NCI-H446 treated with DMSO at 0.1 percent for 48 hours (cell line): ENCODE measurements at places on chromosomes 13 and 19.

GRCh38 chr19:51016798-51017683 lies 2.5 kb downstream of the KLK10 start:
- DNase-seq: no peak

DNA sequence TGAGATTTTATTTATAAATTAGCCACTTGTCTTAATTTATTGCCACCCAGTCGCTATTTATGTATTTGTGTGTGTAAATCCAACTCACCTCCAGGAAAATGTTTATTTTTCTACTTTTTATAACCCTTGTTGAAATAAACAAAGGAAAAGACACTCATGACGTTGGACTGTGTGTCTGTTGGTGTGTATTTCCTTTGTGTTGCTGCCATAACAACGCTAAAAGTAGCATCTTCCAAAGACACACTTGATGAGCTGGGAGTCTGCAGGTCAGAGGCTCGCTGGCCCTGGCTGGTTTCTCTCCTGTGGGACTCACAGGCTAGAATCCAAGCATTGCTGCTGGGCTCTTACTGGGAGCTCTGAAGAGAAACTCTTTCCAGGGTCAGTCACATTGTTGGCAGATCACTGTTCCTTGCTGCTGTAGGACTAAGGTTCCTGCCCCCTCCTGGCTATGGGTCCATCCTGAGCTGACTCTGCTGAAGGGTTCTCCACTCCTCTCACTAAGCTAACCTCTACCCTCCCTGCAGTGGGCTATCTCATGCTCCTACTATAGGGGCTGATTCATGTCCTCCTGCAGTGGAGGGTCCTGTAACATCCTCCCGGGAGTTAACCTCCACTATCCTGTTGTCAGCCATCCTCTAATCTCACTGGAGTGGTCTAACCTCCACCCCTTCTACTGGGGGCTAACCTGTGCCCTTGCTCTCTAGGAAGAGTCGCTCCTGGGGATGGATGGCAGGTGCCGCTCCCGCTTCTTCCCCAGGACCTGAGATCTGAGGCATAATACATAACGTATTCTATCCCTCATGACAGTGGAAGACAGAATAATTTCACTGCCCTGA lies 2.1 kb downstream of the IFNL2 start:
- no peak for DNase-seq

DNA sequence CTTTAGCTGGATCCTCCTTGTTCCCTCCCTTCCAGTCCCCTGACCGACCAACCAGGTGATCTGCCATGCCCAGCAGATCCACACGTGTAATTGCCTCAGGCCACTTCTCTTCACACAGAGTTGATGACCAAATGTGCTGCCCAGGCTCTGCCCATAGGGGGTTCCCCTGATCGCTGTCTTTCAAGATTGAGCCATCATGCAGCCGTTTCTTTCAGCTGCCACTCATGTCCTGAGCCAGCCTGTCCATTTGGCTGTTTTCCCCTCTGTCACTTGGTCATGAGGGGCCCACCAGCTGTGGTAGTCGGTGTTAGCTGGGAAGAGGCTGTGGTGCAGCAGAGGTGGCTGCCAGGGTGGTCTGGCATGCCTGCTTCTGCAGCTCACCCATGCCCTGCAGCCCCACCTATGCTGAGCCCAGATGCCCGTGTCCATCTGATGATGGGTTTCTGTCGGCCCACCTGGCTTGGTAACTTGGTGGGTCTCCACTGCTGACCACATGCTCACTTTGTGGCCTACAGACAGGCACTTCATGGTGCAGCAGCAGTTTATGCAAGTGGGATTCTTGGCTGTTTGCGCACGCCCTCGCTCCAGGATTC lies 35.6 kb upstream of the GPR183 start:
- DNase-seq: no peak

- no peak for DNase-seq
Observed at GRCh38 chr19:4861147-4861546, 6.3 kb downstream of the PLIN3 start.

GRCh38 chr19:3480383-3481091 lies at the start of gene SMIM24:
TSS of gene SMIM24 (minus strand) at chr19:3480525. CDS start at chr19:3480463, 62 bp downstream.
- no peak for DNase-seq

- no peak for DNase-seq
Observed at GRCh38 chr19:3491396-3492119, 8.3 kb upstream of the SMIM44 start.

DNA sequence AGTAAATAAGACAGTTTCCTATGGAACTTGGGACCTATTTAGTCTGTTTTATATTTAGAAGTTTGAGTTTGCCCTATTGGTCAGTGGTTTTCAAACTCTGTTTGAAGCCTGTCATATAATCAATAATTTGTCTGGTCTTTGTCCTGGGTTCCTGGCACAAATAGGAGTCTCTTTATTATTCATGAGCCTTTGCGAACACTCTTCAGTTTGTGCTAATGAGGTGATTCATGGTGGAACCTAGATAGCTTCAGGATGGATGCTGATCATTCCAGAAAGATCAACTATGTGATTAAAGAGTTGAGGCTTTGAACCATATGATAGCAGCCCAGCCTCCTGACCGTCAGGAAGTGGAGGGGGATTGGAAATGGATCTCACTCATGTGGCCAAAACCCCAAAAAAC lies 10.0 kb upstream of the VWA8 start:
- no peak for DNase-seq

- DNase-seq: no peak
Observed at GRCh38 chr13:49246850-49247642, 679 bp upstream of the CDADC1 start.

DNA sequence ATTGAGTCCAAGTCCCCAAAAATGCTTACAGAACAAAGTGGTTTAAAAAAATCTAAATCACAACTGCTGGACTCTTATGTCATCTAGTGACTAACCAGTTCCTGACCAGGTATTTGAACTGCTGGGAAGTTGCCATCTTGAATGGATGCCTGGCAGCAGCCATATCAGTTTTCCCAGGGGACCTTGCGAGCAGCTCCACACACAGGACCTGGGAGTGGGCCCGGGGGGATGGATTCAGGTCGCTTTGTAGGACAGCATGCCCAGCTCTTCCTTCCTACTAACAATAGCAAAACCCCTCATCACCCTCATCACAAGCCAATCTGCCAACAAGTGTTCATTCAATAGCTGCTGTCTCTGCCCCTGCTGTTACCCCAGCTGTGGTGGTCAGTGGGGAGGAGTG lies 65.3 kb downstream of the KCTD15 start:
- no peak for DNase-seq

DNA sequence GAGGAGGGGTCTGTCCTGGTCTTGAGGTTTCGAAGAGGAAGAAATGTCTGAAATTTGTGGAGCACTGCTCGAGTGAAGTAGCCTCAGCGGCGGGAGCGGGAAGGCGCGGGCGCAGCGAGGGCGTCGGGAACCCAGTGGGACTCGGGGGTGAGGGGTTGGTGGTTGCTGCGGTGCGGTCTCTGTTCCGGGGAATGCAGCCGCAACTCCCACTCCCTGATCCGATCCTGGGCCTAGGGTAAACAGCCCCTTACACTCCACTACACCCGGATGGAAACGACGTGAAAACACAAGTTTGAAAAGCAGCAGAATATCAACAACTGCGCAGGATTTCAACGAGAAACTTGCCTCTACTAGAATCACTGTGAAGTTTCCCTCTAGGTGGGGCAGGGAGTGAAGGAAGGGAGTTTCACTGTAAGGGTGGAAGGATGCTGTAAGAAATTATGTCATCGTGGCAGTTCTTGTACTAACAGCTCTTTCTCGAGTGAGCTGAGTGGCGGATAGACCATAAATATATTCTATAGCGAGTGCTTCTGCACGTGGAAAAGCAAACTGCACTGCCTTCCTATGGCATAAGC lies 2.0 kb upstream of the KLF12 start:
- DNase-seq: no peak

- DNase-seq: no peak
Observed at GRCh38 chr13:114161644-114162532, 17.2 kb upstream of the CFAP97D2 start.

GRCh38 chr19:33412601-33413425 lies 39.3 kb downstream of the CEBPG start:
- no peak for DNase-seq

DNA sequence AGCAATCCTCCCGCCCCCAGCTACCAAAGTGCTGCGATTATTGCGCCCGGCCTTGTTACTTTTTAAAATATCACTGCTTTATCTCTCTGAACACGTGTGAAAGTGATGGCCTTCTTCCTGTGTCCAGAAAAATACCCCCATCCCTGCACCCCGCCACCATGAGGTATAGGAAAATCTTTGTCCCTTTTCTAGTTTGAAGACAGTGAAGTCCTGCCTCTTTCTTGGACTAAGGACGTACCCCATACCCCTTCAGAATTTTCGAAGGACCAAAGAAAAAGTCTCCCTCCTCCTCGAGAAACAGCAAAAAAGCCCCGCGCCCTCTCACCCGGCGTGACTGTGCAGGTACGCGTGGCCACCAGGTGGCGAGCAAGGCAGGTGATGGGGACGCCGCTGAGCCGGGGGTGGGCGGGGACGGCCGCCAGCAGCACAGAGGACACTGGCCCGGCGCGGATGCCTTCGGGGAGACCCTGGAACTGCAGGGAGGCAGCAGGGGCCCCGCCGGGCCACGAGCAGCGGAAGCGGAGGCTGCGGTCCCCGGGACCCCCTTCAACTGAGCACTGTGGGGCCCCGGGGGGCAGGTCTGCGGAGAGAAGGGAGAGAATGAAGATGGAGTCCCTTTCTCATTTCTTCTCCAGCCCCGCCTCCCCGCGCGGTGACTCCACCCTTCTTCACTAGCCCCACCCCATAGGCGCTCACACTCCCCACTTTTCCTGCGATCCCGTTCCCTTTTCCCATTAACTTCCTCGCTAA lies 3.2 kb downstream of the VSIG10L start:
- DNase-seq: peak; percentile 18

DNA sequence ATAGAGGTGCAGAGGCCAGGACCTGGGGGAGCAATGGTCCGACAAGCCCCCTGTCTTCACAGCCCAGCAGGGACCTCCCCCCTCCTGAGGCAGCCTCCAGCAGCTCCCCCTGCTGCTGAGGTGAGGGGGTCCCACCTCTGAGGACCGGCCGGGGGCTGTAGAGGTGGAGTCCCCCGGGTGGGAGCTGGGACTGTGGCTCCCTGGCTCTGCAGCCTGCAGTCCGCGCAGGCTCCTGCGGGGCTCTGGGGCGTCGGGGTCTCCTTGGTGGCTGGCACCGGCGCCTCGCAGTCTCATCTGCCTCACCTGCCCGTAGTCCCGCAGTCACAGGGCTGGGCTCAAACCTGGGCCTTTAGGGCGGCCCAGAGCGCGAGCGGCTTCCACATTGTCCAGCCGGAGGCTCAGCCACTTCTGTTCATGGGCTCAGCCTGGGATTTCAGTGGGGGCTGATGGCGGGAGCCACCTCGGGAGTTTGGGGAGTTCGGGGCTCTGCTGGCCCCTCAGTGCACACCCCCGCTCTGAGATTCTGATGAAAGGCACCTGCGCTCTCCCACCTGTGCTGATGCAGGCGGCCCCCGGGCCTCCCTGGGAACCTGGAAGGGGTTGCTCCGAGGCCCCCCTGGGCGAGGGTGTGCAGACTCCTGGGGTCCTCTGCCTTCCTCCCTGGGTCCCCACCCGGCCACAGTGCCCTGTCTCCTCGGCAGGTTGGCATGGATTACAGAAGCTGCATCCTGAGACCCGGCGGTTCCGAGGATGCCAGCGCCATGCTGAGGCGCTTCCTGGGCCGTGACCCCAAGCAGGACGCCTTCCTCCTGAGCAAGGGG lies 7.0 kb upstream of the ZNF554 start:
- DNase-seq: no peak

GRCh38 chr13:73222627-73223305 lies 164.0 kb downstream of the KLF5 start:
- DNase-seq: no peak

- DNase-seq: no peak
Observed at GRCh38 chr13:32889986-32890565, 126.1 kb upstream of the KL start.

GRCh38 chr13:81017513-81018152 lies 676.7 kb upstream of the SPRY2 start:
- DNase-seq: no peak

DNA sequence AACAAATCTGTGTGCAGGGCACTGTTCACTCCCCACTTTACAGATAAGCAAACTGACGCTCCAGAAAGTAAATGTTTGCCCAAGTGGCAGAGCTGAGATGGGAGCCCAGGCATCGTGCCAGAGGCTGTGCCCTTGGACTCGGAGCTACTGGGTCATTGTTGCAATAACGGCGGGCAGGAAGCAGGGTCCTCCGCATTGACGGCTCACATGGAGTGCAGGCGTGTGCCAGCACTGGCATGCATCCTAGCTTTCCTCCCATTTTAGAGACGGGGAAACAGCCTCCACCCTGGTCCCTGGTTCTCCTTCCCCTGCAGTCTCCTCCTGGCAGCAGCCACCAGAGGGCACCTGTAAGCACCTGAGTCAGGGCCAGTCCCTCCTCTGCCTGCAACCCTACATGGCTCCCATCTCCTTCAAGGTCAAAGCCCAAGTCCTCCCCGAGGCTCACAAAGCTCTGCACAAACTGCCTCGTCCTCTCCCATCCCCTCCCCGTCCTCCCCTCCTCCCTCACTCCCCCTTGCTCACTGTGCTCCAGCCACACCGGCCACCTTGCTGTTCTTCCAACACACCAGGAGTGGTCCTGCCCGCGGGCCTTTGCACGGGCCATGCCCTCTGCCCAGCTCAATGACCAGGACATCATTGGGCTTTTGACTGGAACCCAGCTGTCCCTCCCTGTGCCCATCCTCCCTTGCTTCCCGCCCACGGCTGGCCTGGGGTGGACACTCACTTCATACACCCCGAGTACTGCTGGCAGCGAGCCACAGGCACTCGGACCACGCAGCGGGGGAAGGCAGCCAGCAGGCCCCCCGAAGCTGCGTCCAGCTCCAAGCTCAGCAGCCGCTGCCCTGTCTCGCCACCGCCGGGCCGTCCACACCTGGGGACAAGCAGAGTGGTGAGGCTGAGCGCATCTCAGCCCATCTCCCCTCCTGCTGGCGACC lies 7.7 kb upstream of the LRG1 start:
- DNase-seq: no peak

GRCh38 chr13:112606109-112607001 lies 18.4 kb upstream of the TUBGCP3 start:
- DNase-seq: no peak

GRCh38 chr19:45166723-45167252 lies 6.0 kb upstream of the NKPD1 start:
- DNase-seq: no peak

DNA sequence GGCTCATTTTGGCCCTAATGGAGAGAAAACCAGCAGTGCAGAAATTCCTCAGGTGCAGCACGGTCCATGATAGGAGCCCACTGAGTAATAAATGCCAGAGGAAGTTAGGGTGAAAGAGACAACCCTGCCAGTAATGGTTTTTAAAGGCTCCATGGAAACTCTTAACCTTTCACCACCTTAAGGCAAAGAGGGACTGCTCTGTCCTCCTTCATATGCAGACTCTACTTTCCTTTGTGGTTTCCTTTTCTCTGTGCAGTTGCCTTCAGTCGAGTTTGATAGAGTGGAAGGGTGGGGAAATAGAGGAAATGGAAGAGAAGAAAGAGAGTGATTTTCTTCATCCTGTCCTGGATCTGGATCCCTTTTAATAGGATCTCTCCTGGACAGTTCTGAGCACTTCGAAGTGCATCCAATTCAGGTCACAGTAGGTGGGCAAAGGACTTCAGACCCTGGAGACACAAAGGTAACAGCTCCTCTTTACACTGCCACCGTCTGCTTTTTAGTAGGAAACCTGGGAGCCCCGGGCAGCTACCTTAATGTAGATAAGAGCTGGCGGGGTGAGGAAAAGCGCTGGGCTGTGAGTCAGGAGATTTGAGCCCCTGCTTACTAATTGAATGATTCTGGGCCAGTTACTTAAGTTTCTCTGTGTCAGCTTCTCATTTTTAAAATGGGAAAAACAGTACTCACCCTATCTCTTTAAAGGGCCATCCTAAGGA lies 294.8 kb downstream of the KCNRG start:
- DNase-seq: no peak
